Activated naive CD8-positive, alpha-beta T cell treated with anti-CD3 and anti-CD28 coated beads, Interleukin-2, amount 10 ng/mL, durations not matched to agents 7 days and 5 days (primary cell): ENCODE measurements at places on chromosomes 4 and X. TPM values are rescaled to one million over a fixed set of nuclear protein-coding genes. Genes with fewer than 3 reads are reported as not detected.

DNA sequence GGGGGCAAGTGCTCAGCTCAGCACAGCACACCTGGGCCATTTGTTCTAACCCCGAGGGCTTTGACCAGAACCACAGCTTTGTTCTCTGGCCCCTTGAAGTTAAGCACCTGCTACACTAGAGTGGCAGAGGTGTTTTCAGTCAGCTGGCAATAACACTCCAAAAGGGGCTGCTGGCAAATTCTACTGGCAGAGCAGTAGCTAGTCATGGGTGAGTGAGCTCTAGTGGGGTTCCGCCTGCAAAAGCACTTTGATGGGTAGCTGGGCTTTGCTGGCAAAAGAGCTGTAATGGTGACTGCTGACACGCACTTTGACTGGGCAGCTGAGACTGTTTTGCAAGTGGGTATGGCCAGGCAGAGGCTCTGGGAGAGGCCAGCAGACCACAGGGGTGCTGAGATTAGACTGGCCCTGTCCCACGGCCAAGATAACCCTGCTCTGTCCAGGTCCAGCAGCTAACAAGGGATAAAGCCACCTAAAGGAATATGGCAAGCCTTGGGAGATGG lies 65.2 kb upstream of the TENT5D start:
- no peak for DNase-seq

NEUROG2 gene
- total RNA-seq = not detected

DNA sequence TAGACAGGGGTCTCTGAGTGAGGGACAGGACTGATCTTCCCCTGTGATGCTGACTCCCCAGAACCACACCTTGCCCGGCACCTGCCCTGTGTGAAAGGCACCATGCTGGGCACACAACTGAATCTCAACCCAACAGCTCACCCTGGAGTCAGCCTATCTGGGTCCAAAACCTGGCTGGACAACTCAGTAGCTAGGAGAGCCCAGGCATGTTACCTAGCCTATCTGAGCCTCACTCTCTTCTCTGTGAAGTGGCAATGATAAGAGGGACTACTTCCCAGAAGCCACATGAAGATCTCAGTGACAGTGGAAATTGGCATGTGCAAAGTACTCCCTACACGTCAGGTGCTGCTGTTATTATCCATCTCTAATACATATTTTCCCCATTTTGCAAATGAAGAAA lies 44.8 kb upstream of the PPP2R2C start:
- no peak for DNase-seq

RENBP gene
- total RNA-seq = 18.1 TPM

MAB21L2 gene
- total RNA-seq = not detected

RHOXF1 gene
- total RNA-seq = 0.42 TPM
